ENCODE measurements at places on chromosomes 13 and 19. TPM values are rescaled to one million over a fixed set of nuclear protein-coding genes. Genes with fewer than 3 reads are reported as not detected.

The ZNF549 gene
- total RNA-seq, result 1.7 TPM

The ETHE1 gene
- 39.5 TPM for total RNA-seq

The CHMP2A gene
- total RNA-seq, result 208 TPM

The WDR87 gene
- total RNA-seq, result not detected

The KLK2 gene
- 0.13 TPM for total RNA-seq

The RPS19 gene
- total RNA-seq, result 8,904 TPM

All from A549 treated with AZD2906 at 1 μM for 4 hours (cell line).